ENCODE measurements at places on chromosomes 3 and 15.
A peak's percentile ranks its signal among the peaks of the same experiment; 100 is the strongest.

DNA sequence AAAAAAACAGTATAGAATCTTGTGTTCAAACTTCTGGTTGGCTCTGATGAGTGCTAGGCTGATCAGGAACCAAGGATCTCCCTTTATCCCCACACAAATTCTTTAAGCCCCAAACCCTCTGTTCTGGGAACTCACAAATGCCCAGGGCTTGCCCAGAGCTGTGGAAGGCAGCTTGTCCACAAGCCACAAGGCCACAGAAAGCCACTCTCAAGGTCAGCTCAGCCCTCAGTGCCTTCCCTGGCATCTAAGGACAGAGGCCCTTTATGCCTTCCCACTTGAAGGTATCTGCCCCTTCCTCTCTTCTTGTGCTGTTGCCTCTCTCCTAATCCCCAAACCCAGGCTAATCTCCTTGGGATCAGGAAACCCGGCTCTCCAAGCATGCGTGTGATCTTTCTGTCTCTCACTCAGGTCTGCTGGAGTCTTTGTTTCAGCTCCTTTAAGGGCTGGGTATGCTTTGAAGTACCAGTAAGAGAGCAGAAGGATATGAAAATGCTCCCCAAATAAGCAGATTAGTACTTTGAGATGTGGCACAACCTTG is 145.0 kb upstream of the TRIM42 start:
- no peak for DNase-seq

GRCh38 chr3:57967590-57967989 is 40.6 kb upstream of the FLNB start:
- DNase-seq, result no peak

DNA sequence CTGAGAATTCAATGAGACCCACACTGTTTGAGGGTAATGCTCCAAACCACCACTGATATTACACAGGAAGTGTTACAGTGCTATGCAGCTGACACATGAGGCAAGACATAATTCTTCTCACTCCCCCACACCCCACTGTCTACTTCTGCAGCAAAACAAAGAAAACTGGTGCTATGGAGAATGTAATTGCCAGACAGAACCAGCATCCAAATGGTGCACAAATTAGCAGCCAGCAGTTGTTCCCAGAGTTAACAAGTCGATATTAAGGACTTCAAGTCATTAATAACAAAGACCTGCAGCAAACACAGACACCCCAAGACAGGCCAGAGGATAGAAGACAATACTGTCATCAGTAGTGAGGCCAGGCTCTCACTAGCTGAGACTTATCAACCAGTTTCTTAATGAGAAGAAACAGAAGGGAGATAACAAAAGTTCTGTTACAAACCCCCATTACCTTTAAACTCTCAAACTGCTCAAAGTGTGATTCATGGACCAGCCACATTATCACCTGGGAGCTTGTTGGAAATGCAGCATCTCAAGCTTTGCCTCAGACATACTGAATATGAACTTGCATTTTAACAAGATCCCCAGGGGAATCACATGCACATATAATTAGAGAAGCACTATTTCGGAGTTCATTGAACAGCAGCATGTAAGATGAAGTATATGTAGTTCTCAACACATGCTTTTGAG is 58.7 kb upstream of the FNDC3B start:
- DNase-seq, result no peak

GRCh38 chr3:28053759-28054158 is 187.7 kb upstream of the CMC1 start:
- DNase-seq, result peak; percentile 86

DNA sequence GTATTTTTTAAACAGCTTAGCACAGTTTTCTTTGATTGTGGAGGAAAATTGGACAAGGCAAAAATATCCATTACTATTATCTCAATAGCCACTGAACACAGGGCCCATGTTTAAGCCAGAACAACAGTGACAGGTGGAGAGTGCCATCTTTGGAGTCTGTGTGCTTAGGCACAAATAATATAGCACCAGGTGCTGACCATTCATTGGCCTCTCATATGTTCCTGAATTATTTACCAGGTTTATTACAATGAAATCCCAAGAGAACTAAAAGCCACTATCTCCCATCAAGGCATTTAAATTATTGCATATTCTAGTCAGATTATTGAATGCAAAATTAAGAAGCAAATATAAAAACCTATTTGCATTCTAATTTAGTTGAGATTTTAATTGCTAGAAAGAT is 39.6 kb downstream of the GPR156 start:
- DNase-seq, result no peak

- DNase-seq, result peak; percentile 57
These were observed 13.3 kb downstream of the EIF3J start for GRCh38 chr15:44550256-44550655.

DNA sequence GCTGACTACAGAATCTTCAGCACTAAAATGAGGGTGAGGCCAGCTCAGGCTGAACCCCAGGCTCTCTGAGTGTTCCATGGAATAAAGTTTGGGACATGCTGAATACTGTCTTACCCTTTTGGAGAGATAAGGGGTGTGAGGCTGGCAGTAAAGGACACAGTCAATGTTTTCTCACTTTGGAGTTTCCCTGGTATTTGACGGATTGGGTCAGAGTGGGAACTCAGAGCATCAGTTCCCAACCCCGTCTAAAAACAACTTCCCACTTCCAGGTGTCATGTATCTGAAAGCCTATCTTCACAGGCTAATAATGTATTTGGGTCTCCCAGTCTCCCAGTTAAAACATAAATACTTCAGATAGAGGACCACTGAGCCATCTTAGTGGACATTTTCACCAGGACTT is 180.7 kb downstream of the TLE3 start:
- no peak for DNase-seq

GRCh38 chr3:171307046-171307585 is 153.1 kb downstream of the TNIK start:
- no peak for DNase-seq

- no peak for DNase-seq
These were observed 7.0 kb downstream of the GPR160 start for GRCh38 chr3:170044795-170045244.

GRCh38 chr3:150691414-150692040 is 12.2 kb downstream of the ERICH6 start:
- no peak for DNase-seq

- no peak for DNase-seq
These were observed 19.9 kb upstream of the ARHGEF26 start for GRCh38 chr3:154101250-154101649.

- DNase-seq, result no peak
These were observed 10.4 kb downstream of the PLA2G4D start for GRCh38 chr15:42083916-42084315.

DNA sequence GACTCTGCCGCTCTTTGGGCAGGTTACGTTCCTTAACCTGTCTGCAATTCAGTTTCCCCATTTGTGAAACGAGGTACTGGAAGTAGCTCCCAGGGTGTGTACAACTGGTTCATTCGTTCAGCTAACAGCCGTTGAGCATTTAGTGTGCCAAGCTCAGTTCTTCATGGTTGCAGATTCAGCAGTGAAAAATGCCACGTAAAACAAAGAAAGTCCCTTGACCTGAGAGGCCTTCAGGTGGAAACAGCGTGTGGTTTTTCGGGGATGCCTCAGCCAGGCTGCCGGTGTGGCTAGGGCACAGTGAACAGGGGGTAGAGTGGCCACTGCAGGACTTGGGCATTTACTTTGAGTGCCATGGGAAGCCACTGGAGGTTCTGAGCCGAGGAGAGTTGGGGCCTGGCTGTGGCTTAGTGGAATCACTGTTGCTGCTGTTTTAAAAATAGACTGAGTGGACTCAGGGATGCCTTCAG is 4.7 kb downstream of the SYNM start:
- no peak for DNase-seq
